Activated T-cell treated with anti-CD3 and anti-CD28 coated beads, Interleukin-2, amount 50 U/mL, for 4 hours (primary cell): ENCODE measurements at places on chromosomes 1 and 21. TPM values are rescaled to one million over a fixed set of nuclear protein-coding genes. Genes with fewer than 3 reads are reported as not detected.
A peak's percentile ranks its signal among the peaks of the same experiment; 100 is the strongest.

DNA sequence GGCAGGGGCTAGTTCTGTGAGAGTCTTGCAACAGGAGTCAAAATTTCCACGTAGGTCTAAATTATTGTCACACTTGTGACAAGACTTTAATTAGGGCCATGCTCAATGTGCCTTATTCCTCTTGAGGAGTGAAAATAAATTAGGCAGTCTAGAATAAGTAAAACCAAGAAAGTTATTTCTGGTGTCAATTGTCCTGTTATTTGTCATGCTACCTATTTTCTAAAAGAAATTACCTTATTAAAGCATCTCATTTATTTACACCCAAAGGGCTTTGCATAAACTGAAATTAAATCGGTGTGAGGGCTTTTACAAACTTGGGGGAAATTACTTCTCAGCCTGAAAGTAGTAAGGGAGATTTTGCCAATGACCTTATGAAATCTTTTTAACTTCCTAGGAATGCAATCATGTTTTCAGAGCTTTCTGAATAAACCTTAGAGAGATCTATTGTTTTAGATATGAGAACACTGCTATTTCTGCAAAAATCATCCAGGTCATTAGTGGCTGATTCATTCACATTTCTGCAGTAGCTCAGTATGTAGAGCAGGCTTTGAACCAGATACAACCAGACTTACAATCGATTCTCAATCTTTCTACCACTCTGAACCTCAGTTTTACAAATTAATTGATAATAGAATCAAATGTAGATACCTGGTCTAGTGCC lies 221.2 kb upstream of the SAMSN1 start:
- DNase-seq: no peak

DNA sequence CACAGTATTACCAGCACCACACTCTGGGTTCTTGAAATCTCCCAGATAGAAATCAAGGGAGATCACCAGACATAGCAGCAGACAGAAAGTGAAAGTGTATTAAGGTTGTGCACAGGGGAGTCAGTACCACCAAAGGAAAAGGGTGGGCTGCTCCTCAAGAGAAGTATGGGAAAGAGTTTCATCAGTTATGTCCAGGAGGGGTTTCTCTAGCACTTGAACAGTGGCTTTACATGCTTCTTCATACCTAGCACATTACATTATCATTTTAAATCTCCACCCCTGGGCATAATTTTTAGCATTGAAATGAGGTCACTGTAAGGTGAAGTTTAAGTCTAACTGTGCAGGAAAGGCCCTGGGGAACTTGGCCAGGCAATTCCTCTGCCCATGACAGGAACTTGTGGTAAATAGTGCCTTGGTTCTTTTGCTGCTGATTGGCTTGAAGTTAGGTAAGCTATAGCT lies 601.0 kb downstream of the NUF2 start:
- no peak for DNase-seq

- no peak for DNase-seq
Observed at GRCh38 chr1:7247791-7248548, 462.7 kb downstream of the CAMTA1 start.

DNA sequence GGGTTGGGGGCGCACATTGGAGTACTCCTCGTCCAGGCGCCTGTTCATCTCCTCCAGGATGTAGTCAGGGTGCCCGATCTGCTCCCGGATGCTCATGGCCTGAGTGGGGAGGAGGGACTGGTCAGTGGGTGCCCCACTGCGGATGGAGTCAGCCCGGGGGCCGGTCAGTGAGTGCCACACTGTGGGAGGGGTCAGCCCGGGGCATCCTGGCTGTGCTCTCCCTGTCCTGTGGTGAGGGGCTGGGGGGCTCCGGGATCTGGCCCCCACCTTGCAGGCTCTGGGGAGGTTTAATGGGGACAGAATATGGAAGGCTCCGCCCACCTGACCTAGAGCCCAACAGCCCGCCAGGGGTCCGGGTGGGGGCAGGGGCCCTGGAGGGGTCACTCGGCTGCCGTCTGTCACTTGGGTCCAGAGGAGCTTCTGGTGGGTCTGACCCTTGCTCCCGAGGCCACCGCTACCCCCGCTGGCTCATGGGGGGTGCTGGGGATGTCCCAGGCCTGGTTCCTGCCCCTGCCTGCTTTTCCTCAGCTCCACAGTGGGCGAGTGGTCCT lies 8.8 kb downstream of the PRXL2B start:
- DNase-seq: peak; percentile 4

GRCh38 chr1:12386130-12386529 lies 156.3 kb downstream of the VPS13D start:
- DNase-seq: peak; percentile 12

TRAF3IP3 gene
- total RNA-seq: 109 TPM

NECTIN4 gene
- 0.08 TPM for total RNA-seq

TRIM45 gene
- total RNA-seq: 0.33 TPM

DNA sequence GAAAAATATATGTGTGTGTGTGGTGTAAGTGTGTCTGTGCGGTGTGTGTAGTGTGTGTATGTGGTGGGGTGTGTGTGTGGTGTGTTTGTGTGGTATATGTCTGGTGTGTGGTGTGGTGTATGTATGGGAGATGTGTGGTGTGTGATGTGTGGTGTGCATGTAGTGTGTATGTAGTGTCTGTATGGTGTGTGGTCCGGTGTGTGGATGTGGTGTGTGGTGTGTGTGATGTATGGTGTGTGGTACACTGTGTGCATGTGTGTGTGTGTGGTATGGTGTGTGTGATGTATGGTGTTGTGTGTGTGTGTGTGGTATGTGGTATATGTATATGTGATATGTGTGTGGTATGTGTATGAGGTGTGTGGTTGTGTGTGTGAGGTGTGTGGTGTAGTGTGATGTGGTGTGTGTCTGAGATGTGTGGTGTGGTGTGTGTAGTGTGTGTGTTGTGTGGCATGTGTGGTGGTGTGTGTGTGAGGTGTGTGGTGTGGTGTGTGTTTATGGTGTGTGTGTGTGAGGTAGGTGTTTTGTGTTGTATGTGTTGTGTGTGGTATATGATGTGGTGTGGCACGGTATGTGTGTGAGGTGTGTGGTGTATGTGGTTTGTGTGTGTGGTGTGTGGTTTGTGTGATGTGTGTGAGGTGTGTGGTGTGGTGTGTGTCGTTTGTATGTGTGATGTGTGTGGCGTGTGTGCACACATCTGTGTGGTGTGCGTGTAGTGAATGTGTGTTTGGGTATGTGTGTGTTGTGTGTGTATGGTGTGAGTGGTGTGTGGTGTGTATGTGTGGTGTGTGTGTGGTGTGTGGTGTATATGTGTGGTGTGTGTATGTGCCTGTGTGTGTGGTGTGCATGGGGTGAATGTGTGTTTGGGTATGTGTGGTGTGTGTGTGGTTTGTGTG lies 35.3 kb upstream of the ABCG1 start:
- DNase-seq: no peak

DNA sequence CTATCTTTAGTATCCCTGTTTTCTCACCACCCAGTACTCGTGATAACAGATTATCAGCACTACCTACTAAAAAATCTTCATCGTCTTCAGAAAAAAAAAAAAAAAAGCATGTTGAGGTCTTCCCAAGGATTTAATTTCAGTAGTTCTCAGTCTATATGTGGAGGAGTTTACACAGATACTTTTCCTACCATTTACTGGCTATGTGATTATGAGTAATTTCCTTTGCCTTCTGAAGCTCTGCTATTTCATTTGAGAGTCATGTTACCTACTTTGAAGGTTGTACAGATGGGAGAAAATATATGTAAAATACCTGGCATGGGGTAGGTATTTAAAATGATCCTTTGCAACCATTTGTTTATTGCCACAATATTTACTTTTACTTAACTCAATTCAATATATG lies 399.7 kb downstream of the NEGR1 start:
- no peak for DNase-seq

RGS8 gene
- not detected for total RNA-seq

- DNase-seq: no peak
Observed at GRCh38 chr21:40471103-40471502, 375.9 kb downstream of the DSCAM start.

SELP gene
- total RNA-seq: 0.40 TPM

GRCh38 chr1:109827466-109827865 lies 63.7 kb upstream of the EPS8L3 start:
- no peak for DNase-seq

- DNase-seq: no peak
Observed at GRCh38 chr1:198776602-198777029, 137.8 kb downstream of the PTPRC start.

CSF3R gene
- not detected for total RNA-seq

- DNase-seq: no peak
Observed at GRCh38 chr1:111628153-111628552, 8.6 kb downstream of the RAP1A start.

AMY1C gene
- not detected for total RNA-seq

- no peak for DNase-seq
Observed at GRCh38 chr1:3904006-3904842, 4.2 kb upstream of the C1orf174 start.

GRCh38 chr1:41616563-41616962 lies 132.1 kb upstream of the EDN2 start:
- DNase-seq: no peak

- no peak for DNase-seq
Observed at GRCh38 chr1:91617285-91617765, 116.7 kb downstream of the CDC7 start.

CFHR4 gene
- not detected for total RNA-seq

RIMS3 gene
- total RNA-seq: 0.57 TPM

SLC35F3 gene
- total RNA-seq: 0.76 TPM

DNA sequence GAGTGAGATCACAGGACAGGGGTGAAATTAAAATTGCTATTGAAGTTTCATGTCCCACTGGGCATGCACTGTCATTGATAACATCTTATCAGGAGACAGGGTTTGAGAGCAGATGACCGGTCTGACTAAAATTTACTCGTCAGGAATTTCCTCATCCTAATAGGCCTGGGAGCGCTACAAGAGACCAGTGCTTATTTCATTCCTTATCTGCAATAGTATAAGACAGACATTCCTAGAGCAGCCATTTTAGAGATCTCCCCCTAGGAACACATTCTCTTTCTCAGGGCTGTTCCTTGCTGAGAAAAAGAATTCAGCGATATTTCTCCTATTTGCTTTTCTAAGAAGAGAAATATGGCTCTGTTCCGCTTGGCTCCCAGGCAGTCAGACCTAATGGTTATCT lies 181.4 kb upstream of the ETV3 start:
- DNase-seq: no peak

DTL gene
- 74.5 TPM for total RNA-seq

GRCh38 chr1:62040450-62040849 lies 154.2 kb upstream of the L1TD1 start:
- DNase-seq: no peak

DNA sequence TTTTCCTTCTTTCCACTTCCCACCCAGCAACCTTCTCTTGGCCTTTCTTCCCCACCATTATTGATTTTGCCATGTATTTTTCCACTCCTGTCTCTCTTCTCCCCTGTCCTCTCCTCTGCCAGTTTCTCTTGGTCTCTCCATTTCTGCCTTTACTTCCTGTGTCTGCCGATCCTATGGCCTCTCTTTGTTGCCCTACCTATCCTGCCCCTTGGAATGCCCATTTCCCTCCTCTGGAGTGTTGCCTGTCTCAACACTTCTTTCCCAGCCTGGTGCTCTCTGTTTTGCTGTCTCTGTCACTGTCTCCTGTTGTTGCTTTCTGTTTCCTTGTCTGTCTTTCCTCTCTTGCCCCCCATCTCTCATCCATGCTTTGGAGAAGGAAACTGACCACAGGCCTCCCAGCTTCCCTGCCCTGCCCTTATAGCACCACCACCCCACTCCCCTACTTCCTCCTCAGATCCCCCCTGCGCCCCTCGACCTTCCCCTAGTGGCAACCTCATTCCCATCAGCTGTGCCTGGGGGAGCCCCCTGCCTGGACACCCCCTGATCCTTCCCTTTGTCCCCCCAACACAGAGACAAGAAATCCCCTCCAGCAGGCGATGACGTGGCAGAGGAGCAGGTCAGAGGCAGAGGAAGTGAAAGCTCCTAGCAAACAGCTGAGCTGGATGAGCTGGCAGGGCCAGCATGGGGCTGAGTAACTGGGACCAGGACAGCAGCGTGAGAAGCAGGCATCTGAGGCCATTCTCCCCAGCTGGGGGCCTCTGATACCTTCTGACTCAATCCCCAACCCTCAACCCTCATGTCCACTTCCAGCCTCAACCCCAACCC lies 6.6 kb upstream of the ETV3L start:
- DNase-seq: no peak

DNA sequence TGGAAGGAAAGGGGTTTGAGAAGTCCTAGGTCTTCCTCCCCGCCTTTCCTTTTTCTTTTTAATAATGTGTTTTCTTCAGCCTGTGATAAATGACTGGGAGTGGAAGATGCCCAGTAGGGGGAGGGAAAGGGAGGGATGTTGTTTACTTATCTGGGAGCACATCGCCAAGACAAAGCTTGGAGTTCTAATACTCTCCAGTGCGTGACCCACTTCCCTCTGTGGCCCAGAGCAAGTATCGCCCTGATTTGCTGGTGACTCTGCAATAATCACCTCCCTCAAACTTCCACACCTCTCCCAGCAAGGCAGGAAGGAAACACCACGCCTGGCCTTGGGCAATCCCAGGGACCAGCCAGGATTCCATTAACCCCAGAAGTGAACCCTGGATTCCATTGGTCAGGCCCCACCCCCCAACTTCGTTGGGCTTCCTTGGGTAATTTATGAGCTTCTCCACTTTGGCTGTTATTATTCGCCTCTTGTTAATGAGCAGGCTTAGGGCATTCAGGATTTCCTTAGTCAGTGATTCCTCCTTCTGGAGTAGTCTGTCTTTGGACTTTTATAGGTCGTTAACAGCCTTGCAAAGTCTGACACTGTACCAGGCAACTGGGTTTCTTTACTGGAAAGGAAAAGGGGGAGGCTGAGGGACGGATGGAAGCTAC lies 24.3 kb upstream of the GRHL3 start:
- no peak for DNase-seq

ATP1A4 gene
- total RNA-seq: not detected

- DNase-seq: no peak
Observed at GRCh38 chr1:47226121-47226838, 5.7 kb downstream of the TAL1 start.

DNA sequence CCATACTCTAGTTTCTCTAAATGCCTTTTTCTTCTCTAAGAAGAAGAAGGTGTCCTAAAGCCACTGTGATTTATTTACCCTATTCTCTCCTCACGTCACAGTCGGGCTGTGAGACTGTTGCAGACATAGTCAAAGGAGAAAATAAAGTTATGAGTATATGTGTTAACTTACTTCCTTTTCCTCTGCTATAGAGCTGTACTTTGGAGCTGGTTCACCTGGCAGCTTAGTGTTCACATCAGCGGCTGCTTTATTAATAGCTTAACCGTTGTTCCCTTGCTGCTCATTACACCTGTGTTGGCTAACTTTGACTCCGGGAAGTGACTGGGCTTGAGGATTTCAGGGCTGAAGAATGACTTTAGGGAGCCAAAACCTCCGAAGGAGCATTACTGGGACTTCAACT lies 3.6 kb downstream of the PFKFB2 start:
- DNase-seq: no peak

DNA sequence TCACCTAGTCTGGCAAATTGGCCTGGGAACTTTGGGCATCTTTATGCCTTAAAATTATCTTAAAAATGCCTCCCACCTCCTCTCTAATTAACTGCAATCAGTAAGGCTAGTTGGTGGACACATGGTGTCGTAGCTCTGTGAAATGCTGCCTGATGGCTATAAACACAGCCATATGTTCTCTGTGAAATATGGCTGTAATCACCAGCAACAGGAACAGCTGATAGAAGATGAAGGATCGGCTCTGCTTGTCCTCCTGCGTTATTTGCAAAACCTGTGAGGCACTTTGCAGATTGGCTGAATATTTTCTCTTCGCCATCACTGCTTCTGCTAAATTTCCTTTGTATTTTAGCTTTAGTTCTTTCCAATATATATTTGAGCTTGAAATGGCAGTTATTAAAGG lies 419.6 kb downstream of the RWDD3 start:
- no peak for DNase-seq
